Activated CD4-positive, alpha-beta T cell treated with anti-CD3 and anti-CD28 coated beads, Interleukin-2, amount 10 ng/mL, durations not matched to agents 7 days and 5 days (primary cell): ENCODE measurements at places on chromosomes 6 and 20. TPM values are rescaled to one million over a fixed set of nuclear protein-coding genes. Genes with fewer than 3 reads are reported as not detected.

Gene SLC16A10
- total RNA-seq: 3.2 TPM

Gene CTCFL
- not detected for total RNA-seq

Gene GPR6
- total RNA-seq: not detected

Gene CLIC5
- total RNA-seq: 3.8 TPM

Gene HTR1B
- not detected for total RNA-seq

Gene FABP7
- total RNA-seq: not detected

Gene OR2B6
- total RNA-seq: not detected
